ENCODE measurements at places on chromosomes 5 and 9.

GRCh38 chr5:159641371-159642039, 274.8 kb upstream of the ADRA1B start:
- DNase-seq: no peak

- no peak for DNase-seq
Measured at GRCh38 chr5:135065306-135066265, 31.6 kb upstream of the PITX1 start.

DNA sequence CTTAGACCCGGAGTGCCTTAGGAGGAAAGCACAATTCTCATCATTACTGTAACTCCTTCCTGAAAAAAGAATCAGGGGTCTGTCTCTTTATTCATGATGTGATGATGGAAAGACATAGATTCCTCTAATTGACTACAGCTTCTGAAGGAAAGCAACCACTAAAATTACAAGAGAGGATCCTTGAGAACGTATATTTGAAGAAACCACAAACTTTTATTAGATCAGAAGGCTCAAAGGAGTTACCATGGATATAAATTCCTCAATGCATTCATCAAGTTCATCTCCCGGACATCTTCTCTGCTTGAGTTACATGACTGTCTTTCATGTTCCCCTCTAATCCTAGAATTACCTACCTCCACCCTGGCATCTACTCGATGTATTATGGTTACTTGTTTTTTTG, 104.1 kb upstream of the PAPPA start:
- no peak for DNase-seq

GRCh38 chr9:137445275-137445807, 4.2 kb upstream of the ENTPD8 start:
- peak; percentile 76 for DNase-seq

- DNase-seq: no peak
Measured at GRCh38 chr9:136596630-136597031, 50.8 kb upstream of the NOTCH1 start.

- DNase-seq: no peak
Measured at GRCh38 chr5:54259981-54260380, 50.4 kb downstream of the ARL15 start.

DNA sequence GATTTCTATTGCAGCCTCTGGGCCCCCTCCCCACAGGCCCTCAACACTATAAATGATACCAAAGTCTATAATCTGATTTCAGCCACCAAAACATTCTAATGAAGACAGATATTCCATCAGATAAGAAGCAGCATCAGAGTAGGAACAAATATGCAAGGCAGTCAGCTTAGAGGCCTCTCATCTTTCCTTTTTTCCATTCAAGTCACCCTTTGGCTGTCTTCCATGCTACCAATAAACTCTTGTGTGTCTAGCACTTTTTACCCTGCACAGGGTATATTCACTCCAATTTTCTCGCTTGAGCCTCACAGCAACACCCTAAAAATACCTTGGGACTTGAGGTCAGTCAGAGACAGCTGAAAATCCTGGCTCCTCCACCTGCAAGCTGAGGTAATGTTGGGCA, 193.7 kb downstream of the BRINP1 start:
- DNase-seq: no peak

- no peak for DNase-seq
Measured at GRCh38 chr5:140548300-140548688, 832 bp downstream of the EIF4EBP3 start.

GRCh38 chr5:157113002-157113401, 4.2 kb upstream of the HAVCR2 start:
- DNase-seq: no peak

DNA sequence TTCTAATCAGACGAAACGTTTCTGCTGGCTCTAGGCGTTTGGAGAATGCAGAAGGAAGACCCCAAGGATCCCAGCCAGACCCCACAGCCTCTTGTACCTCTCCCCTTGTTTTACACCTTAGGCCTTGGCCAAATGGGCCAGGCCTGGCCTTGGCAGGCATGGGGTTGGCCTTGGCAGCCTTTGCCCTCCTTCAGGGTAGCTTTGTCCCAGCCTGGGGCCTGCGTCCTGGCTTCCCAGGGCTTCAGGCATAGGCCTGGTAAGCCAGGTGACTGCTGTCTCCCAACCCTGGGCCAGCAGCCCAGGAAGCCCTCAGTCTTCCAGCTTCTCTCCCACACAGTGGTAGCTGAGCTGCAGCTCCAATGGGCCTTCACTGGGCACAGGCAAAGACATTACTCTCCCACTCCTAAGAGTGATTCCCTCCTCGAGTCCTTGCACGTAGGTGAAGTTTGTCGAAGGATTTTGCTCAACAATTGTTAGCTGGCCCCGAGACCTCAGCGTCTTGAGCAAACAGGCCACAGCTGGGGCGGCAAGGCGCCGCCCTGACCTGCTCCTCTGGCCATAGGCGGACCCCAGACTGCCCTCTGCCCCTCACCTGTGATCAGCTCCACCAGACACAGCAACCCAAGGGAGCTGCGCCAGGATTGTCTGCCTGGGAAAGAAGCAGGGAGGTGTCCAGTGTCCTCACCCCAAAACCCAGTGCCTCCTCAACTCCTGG, 1.1 kb upstream of the PITX1 start:
- no peak for DNase-seq

- no peak for DNase-seq
Measured at GRCh38 chr5:130710596-130710995, 454.5 kb downstream of the HINT1 start.

DNA sequence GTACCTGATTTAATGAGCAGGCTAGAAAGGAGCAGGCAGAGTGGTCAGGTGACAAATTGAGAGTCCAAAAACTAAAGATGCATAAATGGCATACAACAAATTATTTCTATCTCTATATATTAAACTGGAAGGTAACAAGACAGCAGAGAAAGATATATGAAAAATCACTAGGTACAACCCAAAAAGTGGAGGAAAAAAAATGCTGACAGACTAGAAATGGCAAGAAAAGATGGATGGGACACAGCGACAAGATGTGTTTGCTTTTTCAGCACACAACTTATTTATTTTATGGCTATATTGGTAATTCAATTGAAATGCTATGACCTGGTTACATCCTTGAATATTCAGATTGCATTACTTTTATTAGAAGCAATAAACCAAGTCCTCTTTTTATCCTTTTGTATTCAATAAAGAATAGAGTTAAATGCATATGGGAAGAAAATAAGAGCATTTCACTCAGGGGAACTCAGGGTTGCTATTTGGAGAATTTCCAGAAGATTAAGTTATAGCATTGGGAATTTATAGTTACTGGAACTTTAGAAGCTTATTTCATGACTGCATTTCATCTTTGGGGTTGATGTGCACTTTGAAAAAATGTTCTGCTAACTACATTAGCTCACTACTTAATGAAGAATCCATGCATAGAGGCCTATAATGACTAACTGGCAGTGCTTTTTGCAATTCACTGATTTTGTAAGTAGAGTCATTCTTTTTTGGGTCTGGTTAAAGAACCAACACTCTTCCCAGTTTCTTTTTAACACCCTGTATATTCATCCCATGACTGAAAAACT, 566.6 kb upstream of the TUSC1 start:
- DNase-seq: no peak

DNA sequence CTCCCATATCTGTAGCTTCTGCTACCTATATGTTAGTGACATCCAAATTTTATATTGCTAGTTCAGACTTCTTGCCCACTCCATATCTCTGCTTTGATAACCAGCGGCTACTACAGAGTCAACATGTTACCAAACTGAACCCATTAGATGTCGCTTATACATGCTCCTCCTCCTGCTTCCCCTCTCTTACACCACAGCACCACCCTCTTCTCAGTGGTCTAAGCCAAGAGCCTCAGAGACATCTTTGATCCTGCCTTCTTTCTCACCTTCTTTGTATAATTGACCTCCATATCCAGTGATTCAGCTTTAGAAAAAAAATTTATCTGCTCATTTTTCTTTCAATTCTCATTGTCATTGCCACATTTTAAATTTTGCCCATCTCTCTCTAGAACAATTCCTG, 408.2 kb upstream of the TLE4 start:
- no peak for DNase-seq

DNA sequence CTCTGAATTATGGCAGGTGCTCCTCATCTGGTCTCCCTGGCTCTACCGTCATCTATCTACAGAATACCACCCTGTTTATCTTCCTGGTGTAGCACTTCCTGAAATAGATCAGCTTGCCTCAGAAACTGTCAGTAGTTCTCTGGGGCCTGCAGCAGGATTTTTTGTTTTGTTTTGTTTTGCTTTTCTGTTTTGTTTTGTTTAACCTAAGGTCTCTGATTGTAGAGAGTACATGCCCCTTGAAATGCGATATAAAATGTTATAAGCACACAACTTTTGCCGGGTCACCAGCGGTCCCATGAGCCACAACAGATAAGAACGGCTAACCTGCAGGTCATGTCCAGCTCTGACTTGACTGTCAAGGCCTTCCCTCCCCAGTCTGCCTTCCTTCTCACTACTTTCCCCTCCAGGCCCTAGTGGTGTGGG, 26.6 kb upstream of the CREBRF start:
- DNase-seq: no peak

GRCh38 chr9:137486545-137487453, 27.7 kb upstream of the NSMF start:
- no peak for DNase-seq

DNA sequence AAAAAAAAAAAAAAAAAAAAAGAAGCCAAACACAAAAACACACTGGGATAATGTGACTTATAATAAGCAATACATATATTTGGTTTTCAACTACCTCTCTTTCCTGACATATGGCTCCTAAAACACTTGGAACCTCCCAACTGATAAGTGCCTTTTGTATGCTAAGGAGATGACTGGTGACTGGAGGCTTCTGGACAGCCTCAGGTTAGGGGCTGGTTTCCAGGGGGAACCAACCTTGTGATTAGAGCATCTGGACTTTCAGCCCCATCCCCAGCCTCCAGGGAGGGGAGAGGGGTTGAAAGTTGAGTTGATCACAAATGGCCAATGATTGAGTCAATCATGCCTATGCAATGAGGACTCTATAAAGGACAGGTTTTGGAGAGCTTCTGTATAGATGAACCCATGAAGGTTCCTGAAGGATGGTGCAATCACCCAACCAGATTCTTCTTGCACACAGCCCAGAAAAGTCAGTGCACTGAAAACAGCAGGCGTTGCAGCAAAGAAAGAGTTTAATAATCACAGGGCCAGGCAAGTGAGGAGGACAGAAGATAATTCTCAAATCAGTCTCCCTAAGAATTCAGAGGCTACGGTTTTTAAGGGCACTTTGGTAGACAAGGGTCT, 276.7 kb downstream of the AUH start:
- no peak for DNase-seq

- DNase-seq: no peak
Measured at GRCh38 chr5:107359033-107359915, 311.5 kb downstream of the EFNA5 start.

DNA sequence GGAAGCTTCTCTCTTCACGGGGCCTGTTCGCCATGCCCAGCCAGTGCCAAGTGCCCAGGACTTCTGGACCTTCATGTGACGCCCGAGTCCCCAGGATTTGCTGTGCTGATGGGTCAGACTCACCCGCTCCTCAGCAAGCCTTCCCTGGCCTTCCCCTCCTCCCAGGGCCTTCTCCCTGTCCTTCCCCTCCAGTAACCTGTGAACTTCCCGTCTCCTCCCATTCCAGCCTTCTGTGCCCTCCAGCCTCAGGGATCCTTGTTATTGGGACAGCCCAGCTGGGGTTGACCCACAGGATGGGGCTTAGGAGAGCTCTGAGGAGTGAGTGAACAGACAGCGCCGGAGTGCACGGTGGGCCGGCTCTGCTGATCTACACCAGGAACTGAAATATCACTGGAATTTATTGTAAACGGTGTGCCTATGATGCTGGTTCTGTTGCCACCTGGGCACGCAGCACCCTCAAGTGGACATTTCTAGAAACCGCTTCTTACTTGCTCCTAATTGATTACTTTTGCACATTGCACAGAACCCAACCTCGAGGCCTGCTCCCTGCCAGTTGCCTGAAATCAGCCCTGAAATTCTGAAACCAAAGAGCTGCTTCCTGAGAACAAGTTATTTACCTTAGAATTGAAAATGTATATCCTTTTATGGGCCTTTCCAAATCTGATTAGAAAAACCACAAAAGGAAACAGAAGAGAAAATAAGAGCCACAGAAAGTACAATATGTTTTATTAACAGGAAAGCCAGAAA, 1.5 kb downstream of the SPAAR start:
- DNase-seq: no peak

- no peak for DNase-seq
Measured at GRCh38 chr9:13665418-13666066, 386.1 kb upstream of the MPDZ start.

DNA sequence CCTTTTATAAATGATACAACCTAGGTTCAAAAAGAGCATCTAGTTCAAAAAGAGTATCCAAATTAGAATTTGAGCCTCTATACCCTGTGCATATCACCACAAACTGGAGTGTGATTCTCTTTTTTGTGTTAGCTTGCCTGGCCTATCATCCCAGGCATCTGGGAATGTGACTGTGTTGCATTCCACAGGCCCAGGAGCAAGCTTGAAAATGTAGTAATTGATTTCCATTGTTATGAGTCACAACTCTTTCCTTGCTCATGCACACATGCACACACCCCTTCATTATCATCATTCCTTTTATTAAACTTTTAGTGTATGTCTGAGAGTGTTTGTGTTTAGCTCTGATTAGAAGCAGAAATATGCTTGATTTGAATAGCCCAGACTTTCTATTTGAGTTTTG, 75.2 kb downstream of the FCHO2 start:
- peak; percentile 45 for DNase-seq

DNA sequence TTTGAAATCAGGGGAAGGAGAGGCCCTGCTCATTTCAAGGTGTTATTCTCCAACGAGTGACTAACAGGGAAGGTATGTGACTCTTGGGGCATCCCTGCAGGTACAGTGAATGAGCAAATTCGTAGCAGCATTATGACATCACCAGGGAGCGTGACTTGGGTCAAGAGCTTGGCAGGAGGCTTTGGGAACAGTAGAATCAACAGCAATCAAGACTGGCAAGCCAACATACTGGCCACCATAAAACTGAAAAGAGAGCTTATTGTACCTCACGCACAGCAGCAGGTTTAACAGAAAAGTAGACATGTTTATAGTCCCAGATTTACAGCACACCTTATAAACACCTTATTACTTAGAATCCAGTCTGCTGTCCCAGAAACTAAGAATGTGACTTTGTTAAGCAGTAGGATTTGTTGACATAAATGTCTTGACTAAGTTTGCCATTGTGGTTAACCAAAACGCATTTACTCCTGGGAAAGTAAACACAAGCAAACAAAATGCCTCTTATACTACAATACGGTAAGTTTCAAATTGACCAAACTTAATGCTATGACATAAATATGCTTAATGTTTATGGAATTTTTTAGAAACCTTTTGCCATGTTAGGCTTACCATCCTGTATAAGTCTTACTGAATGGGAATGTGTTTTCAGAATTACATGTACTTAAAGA, 297.8 kb downstream of the NPR3 start:
- DNase-seq: peak; percentile 77

- DNase-seq: no peak
Measured at GRCh38 chr9:37908283-37908682, 4.4 kb upstream of the SLC25A51 start.

GRCh38 chr9:109391176-109391575, 70.3 kb upstream of the EPB41L4B start:
- no peak for DNase-seq

- no peak for DNase-seq
Measured at GRCh38 chr9:116002181-116002580, 151.4 kb upstream of the PAPPA start.
